ENCODE measurements at places on chromosomes 16 and 17.

GRCh38 chr17:32819035-32819434, 57.9 kb downstream of the MYO1D start:
- DNase-seq = no peak

DNA sequence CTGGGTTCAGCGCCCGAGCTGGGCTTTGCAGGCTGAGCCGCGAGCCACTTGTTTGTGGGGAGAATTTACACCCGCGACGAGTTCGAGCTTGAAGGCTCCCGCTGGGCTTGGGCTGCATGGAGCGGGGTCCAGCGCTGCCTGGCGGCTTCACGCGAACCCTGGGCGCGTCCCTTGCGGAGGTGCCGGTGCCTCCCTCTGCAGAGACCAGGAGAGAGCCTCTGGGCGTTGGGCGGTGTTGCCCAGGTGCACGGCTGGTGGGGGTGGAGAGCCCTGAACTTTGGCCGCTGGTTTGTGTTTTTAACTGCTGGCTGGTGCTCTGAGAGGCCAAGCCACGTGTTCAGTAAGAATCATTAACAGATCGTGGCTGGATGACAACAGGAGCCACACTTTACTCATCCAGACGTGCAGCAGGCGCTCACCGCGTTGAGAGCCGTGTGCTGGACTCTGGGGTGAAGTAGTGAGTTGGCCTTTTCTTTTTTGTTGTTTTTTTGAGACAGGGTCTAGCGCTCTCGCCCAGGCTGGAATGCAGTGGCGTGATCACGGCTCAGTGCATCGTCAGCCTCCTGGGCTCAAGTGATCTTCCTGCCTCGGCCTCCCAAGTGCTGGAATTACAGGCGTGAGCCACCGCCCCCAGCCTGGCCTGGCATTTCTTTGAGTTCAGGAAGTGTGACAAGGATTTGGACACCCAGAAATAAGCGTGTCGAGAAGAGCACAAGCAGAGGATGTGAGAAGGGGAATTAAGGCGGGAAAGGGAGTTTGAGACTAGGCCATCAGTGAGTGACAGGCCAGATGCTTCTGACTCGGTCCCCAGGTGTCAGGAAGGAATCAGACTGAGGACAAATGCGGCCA, 827 bp downstream of the CDK10 start:
- DNase-seq = no peak

GRCh38 chr16:3957344-3957980, 76.9 kb upstream of the CREBBP start:
- DNase-seq = no peak

DNA sequence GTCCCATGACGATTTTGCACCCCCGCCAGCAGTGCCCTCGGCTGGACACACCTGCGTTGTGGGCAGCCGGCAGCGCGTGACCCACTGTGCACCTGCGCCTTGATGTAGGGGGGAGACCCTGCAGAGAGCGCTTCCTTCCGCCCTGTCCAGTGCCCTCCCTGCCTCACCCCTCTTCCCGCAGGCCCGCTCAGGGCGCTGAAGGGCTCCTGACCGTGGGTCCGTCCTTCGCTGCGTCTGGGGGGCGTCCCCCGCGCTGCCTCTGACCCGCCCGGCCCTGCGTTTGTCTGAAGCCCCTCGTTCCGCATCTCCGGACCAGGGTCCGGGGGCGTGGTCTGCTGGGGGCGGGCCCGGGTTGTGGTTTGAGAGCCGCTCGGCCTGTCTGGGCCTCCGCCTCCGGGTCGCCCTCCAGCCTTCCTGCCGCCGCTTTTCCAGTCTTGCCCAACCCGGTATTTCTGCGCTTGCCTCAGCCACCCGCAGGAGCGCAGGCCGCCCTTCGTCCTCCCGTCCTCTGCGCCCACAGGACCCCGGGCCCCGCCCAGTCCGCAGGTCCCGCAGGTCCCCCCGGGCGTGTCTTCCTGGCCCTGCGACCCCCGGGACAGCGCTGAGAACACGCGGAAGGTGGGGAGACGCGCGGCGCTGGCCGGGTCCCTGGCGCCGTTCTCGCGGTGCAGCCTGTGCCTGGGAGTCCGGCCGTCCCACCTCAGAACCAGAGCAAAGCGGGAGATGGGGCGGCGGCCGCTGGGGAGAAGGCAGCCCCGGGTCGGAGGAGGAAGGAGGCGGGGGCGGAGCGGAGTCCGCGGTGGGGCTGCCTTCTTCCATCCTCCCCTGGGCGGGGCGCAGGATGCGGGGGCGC, 4.0 kb upstream of the IL17C start:
- DNase-seq = peak; percentile 84

GRCh38 chr17:44334727-44335126, 10.1 kb upstream of the SLC25A39 start:
- no peak for DNase-seq

GRCh38 chr17:82317394-82318168, at the start of gene CD7:
TSS of gene CD7 (minus strand) at chr17:82317608. CDS start at chr17:82317495, 113 bp downstream.
- DNase-seq = peak; percentile 86
